ENCODE measurements at places on chromosomes 1 and 21. TPM values are rescaled to one million over a fixed set of nuclear protein-coding genes. Genes with fewer than 3 reads are reported as not detected.

Gene C1QTNF12
- not detected for total RNA-seq

Gene ZNF683
- not detected for total RNA-seq

Gene DIO1
- 374 TPM for total RNA-seq

Gene OR2T2
- total RNA-seq, result not detected

Gene SPRR4
- not detected for total RNA-seq

Gene XCL2
- not detected for total RNA-seq

Gene GLIS1
- 0.29 TPM for total RNA-seq

Gene FNDC5
- 0.27 TPM for total RNA-seq

Gene PDZK1
- 0.29 TPM for total RNA-seq

Gene TMEM61
- total RNA-seq, result not detected

Gene LHX8
- total RNA-seq, result 1.9 TPM

Gene CENPF
- 0.44 TPM for total RNA-seq

Gene SLAMF9
- total RNA-seq, result not detected

Gene DYRK1A
- total RNA-seq, result 118 TPM

Gene NDUFS2
- 75.4 TPM for total RNA-seq

Gene KCNJ9
- not detected for total RNA-seq

Gene SAMSN1
- 1.8 TPM for total RNA-seq

Gene RNU1-1
- total RNA-seq, result under 0.01 TPM

Gene IRF6
- 34.9 TPM for total RNA-seq

Gene ITLN2
- total RNA-seq, result not detected

Gene LCE3E
- not detected for total RNA-seq

Gene SPRR2F
- total RNA-seq, result not detected

Gene TDRD5
- 2.8 TPM for total RNA-seq

Gene ALX3
- total RNA-seq, result not detected

Gene SPATA21
- total RNA-seq, result not detected

Gene EDARADD
- total RNA-seq, result 8.4 TPM

Gene PLXNA2
- total RNA-seq, result 21.5 TPM
